ENCODE measurements at places on chromosomes 7 and 10.

DNA sequence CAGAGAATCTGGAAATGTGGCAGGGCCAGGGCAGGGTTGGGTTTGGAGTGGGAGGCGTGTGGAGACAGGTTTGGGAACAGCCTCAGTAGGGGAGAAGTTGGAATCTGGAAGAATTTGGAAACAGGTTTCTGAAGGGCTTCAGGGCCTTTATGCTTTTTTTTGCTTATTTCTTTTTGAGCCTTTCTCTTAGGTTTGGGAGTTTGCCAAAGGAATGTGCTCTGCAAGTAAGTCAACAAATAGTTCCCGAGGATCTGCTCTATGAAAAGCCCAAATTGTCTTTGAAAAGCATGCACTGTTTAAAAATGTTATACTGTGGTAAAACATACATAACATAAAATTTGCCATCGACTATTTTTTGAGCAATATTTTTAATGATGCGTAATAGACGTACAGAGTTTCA is 86.7 kb upstream of the ADRB1 start:
- DNase-seq, result no peak

GRCh38 chr7:134350709-134351108 is 34.0 kb upstream of the SLC35B4 start:
- no peak for DNase-seq

DNA sequence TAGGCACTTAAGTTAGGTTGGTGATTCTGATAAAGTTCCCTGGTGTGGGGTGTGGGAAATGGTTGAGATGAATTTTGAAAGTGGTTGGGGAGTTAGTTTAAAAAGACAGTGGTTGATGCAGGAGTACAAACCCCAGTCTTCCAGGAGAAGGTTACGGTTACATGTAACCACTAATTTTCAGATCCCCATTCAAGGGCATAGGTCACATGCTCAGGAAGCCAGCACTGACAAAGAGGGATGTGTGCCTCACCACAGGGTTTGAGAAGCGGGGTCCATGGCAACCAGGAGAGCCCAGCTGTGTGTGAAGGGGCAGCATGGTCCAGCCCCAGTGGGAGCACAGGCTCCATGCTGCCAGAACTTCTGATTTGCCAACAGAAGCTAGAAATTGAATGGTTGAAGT is 144.2 kb downstream of the MDFIC start:
- no peak for DNase-seq

- DNase-seq, result no peak
These were observed 8.6 kb upstream of the CPED1 start for GRCh38 chr7:120979765-120980499.

GRCh38 chr7:45068236-45069023 is 20.3 kb downstream of the NACAD start:
- DNase-seq, result no peak

All from globus pallidus (tissue), 1 donor.